Stimulated activated naive B cell treated with anti-CD40 and anti-IgM and Interleukin-4, amounts not matched to agents 10 μg/mL and 1 μg/mL and 100 μg/mL, for 72 hours (primary cell): ENCODE measurements at places on chromosomes 6 and 20.

DNA sequence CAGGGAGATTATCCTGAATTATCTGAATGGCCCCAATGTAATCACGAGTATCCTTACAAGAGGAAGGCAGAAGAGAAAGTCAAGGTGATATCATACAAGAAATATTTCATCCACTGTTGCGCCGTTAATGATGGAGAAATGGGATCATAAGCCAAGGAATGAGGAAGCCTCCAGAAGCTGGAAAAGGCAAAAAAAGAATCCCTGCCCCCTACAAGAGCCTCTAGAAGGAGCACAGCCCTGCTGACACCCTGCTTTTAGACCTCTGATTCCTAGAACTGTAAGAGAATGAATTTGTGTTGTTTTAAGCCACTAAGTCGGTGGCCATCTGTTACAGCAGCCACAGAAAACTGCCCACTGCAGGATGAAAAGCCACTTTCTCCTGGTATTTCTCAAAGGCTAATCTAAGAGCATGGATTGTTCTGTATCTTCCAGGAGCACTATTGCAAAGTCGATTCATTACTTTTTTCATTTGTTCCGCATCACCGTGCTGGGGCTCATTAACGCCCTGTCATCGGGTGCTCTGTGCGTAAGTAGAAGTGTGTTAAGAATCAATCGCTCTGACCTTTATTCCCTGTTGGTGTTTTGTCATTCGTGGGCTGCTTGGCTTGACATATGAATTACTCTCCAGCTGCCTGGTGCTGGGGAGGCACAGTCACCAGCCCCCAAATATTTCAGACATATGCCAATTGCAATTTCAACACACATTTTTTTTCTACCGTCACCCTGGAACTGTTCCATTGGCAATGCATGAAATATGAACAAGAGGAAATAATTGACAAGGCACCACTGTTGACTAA is 117.0 kb downstream of the PCSK2 start:
- no peak for DNase-seq

DNA sequence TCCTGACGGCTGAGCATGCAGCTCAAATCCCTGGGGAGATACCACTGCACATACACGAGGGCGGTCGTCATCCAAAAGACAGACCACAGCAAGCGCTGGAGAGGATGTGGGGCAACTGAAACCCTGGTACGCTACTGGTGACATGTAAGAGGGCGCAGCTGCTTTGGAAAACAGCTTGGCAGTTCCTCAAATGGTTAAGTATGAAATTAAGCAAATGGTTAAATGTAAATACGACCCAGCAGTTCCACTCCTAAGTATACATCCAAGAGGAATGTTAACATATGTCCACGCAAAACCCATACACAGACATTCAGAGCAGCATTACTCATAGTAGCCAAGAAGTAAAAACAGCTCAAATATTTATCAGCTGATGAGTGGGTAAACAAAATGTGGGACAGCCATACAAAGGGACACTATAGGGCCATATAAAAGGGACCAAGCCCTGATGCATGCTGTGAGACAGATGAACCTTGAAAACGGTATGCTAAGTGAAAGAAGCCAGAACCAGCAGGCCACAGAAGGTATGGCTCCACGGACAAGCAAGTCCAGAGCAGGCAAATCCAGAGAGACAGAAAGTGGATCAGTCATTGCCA is 38.5 kb downstream of the RIPOR3 start:
- DNase-seq, result no peak

DNA sequence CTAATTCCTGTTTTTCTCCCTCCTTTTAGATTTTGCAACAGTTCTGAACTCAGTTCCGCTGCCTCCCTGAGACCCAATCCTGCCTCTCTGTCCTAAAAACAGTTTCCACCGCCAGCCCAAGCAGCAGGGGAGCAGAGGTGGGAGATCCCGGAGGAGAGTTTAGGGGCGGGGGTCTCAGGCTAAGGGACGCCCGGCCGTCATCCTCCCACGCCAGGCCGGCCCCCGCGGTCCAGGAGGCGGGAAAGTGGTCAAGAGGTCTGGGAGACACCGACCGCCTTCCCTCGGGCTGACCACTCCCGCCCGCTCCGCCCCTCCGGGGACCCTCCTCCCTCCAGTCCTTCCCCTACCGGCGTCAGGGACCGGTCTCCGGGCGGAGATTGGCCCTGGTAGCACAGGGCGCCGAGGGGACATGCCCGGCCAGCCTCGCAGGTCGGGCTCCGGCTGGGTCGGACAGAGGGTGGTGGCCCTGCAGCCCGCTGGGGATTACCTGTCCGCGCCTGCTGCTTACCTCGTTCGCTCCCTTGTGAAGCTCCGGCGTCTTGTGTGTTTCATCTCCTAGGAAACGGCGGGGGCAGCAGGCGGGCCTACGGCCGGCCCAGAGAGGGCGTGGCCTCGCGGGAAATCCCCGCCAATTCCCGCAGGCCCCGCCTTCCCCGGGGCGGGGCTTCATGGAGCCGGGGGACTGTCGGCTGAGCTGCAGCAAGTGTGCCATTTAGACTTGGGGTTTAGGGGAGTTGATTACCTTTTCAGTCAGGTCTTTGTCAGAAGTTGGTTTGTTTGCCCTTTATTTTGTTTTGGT is at the start of gene MAK:
Gene MAK (minus strand): TSS at position 545 of the 799 bp plus-strand sequence. CDS start 7,891 bp downstream, outside the sequence.
- peak; percentile 92 for DNase-seq

DNA sequence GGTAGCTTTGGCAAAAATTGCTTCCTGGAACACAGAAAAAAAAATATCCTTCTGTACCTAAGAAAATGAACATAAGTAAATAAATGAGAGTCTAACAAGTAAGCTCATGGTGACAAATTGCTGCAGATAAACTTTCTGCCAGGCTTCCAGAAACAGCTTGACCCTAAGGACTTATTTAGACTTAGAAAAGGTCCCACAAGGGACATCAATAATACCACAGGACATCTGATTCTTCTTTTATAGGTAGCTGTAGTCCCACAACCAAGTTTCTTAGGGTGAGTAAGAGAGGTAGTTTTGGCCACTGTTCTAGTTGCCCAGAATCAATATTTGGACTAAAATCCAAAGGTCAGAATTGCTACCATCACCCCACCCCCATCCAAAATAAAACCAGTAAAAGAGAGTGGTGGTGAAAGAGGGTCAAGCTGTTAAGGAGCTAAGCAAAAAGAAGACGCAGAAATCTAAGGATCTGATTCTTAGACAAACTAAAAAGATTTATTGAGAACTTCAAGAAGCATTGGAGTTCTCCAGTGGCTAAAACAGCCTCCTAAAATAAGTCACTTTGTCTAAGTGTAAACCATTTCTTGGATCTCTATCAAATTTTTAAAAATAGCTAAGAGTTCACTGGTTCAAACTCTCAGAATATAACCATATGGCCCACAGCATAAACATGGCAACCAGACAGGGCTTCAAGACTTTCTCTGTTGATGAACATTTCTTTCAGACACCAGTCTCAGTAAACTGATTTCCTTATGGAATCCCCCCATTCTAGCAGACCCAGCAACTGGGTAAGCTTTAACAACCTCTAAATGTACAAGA is 180.6 kb downstream of the PTPRK start:
- no peak for DNase-seq

DNA sequence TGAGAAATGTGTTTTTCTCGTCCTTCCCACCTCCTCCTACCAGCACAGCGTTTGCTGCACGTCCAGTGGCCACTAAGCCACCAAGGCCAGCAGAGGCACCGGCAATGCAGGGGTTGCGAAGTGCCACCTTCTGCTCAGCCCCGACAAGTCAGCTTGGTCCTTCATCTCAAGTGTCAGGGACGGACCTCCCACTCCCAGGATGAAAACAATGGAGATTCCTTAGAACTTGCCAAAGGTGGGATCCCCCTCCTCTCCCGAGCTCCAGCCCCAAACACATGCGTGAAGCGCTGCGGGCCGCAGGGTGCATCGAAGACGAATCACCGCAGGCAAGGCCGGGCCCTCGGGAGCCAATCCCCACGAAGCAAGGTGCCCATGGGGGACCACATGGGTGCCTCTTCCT is 60.8 kb downstream of the WDR27 start:
- no peak for DNase-seq

GRCh38 chr6:106146852-106147351 is 60.8 kb downstream of the PRDM1 start:
- DNase-seq, result no peak

DNA sequence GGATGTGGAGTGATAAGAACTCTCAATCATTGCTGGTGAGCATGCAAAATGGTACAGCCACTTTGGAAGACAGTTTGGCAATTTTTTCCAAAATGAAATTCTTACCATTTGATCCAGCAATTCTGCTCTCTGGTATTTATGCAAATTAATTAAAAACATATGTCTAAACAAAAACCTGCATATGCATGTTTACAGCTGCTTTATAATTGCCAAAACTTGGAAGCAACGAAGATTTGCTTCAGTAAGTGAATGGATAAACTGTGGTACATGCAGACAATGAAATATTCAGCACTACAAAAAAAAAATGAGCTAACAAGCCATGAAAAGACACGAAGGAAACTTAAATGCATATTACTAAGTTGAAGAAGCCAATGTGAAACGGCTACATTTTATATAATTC is 55.5 kb upstream of the SMLR1 start:
- no peak for DNase-seq

DNA sequence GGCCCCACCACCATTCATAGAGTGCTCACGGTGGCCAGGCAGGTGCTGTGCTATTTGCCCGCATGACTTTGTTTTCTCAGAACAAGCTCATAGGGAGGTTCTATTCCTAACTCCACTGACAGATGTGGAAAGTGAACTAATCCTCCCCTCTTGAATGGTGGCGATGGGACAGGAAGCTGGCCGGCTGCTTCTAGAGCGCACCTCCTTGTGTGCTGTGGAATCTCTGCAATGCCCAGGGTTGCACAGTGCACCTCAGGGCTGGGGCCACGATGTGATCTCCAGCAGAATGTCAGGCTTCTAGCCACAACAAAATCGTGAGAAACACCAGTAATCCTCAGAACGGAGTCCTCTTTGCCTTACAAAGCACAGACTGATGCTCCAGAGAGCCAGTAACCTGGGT is 53.8 kb upstream of the SLC22A23 start:
- DNase-seq, result no peak

DNA sequence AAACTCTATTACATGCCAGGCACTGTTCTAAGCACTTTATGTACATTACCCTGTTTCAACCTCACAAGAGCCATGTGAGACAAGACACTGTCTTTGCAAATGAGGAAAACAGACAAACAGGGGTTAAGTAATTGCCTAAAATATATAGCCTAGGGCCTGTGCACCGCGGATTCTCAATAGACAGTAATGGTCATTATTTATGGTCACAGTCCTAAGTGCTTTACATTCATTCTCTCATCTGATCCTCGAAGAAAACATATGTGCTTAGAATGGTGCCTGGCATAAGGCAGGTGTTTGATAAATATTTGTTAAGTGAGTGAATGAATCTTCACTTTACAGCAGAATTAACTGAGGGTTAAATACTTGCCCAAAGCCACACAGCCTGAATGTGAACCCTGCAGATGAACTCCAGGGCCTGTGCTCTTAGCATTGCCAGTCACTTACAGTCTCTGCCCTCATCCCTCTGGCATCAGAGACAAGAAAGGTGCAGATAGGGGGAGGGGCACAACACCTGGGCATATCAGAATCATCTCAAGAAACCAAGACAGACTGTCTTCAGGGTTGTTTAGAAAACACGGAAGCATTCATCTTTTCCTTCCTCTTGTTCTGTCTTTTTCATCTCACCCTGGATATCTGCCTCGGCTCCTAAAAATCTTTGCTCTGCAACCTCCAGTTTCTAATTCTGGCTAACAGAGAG is 92.8 kb upstream of the SASH1 start:
- DNase-seq, result no peak

DNA sequence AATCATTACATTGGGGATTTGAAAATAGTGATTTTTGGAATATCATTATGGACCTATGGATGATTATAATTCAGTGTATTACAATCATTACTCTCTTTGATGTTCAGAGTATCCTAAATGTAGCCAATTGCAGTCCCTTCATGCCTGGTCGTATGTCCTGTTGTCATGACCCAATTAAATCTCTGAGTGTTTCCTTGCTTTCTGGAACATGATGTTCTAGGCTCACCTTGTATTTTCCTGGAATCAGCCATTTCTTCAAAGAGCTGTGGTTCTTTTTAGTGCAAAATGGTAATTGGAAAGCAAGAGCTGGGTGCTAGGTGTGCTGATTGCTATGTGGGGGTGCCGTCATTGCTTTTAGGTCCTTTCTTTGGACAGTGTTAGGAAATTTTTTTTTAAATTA is 100.7 kb upstream of the RNF24 start:
- no peak for DNase-seq

DNA sequence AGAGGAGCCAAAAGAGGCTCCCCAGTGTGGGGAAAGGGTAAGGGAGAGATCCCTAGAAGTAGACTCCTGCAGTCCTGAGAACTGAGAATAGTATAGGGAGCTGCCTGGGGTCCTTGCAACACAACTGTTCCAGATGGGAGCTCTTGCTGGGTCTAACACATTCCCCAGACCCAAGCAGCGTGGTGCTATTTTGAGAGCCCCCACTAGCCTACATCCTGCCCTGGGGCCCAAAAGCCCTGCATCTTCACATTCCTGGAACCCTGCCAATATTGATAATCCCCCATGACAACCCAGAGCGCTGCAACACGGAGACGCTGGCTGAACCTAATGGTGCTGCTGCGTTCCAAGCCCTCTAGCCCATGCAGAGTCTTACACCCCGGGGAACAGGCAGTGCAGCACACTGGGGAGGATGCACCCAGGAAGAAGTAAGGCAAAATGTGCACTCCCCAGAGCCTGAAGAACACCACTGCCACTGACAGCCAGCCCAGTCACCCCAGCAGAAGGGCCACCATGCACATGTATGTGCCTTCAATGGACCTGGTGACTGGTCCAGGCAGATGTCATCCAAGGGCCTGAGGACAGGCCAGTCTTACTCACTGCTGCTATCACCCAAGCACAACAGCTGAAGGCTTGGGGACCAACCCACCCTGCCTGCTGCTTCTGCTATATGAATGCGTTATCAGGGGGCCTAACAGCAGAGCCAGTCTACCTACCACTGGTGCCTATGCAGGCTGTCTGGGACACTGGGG is 7.0 kb upstream of the RNF217 start:
- no peak for DNase-seq

DNA sequence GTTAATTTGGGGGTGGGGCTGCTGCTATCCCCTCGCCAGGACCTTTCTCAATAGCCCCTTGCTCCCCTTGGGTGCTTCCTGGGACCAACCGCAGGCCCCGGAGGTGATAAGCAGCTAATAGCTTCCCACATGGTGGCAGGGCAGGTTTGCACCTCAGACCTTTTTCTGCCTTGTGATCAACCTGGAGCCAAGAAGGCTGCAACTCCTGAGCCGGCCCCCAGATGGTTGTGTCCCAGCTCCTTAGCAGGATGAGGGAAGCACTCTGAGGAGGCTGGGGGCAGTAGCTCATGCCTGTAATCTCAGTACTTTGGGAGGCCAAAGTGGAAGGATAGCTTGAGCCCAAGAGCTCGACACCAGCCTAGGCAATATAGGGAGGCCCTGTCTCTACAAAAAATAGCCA is 85.5 kb downstream of the BMP7 start:
- no peak for DNase-seq

DNA sequence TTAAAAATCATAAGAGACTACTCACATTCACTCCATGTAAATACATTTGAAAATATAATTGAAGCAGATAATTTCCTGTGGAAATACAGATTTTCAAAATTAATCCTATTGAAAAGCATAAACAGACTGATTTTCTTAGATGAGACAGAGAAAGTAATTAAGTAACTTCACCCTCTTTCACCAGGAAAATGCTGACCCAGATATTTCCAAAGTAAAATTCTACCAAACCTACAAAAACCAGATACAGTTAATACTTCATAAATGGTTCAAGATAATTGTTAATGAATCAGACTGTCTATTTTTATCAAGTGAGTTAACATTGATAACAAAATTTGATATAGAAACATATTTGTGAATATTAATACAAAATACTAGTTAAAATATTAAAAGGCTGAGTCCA is 233.5 kb upstream of the KHDRBS2 start:
- no peak for DNase-seq
